ENCODE measurements at places on chromosomes 2 and 18.

DNA sequence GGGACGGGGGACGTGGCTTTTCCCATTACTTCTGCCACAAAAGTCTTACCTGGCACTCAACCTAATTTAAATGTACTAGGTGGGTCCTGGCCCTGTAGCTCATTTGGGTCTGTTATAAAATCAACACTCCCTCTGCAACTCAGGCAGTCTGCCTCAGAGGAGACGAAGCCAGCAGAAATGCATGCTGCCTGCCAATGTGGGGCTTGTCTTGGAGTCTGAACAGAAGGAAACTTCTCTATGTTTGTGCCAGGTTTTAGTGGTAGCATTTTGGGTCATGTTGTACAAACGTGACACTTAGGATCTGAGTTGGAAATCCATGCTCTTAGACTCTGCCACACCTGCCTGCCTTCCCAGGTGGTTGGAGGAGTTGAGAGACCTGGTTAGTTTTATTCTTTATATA is 292.5 kb upstream of the FAM98A start:
- H3K27ac ChIP-seq, result no peak overlapping the region
- H3K4me1 ChIP-seq, result no peaks in the 10 kb centered on the region
- DNase-seq, result no peak
- no peaks in the 10 kb centered on the region for H3K27me3 ChIP-seq

DNA sequence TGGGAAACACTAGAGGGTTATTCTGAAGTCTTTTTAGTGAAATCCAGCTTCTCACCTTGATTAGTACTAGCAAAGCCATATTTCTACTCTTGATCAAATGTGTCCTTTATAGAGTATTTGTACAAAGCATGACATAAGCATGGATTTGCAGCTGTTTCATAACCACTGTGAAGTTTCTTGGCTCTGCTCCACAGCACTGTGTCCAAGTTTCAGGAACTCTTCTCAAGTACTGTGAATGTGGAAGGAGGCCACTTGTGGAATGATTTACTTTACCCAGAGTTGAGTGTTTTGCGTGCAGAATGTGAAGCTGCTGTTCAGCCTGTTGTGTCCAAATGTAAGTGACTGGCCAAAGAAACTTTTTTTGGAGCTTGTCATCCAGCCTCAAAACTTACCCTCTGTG is 16.2 kb upstream of the MAPRE2 start:
- no peaks in the 10 kb centered on the region for H3K36me3 ChIP-seq
- H3K27me3 ChIP-seq, result no peaks in the 10 kb centered on the region
- H3K4me3 ChIP-seq, result no peak overlapping the region
- peak; percentile 86 for DNase-seq
- H3K4me1 ChIP-seq, result peaks cover 10% of the 10 kb centered on the region

DNA sequence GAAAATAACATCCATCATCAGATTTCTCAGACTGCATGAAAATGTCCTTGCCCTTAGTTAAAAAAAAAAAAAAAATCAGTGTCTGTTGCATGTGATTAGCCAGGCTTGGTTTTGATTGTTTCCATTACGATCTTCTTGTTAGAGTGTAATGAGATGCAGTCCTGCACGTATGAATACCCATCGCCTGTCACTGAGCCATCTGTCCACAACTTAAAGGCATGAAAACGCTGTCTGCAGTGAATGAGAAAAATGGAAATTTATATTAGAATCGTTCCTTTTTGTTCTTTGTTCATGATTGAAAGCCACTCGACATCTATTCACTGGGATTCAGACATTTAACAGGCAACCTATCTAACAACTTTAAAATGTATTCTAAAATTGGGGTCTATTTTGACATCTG is 521.7 kb upstream of the SPHKAP start:
- DNase-seq, result no peak
- H3K27ac ChIP-seq, result no peak overlapping the region
- H3K4me1 ChIP-seq, result no peaks in the 10 kb centered on the region
- no peaks in the 10 kb centered on the region for H3K27me3 ChIP-seq
- H3K4me3 ChIP-seq, result no peak overlapping the region

DNA sequence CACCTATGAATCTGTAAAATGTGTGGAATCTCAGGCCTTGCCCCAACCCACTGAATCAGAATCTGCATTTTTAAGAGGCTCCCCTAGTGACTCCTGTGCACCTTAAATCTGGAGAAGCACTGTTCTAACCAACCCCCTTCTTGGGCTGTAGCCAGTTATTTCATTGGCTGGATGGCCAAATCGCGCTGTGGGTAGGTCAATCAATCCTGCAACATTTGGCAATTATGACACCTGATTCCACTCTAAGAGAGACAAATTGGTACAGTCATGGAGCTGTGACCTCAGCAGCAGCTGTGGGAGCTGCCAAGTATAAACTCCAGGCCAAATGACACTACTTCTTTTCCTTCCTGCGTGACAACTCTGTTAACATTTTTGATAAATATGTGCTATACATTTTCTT is 208.7 kb downstream of the CLIP4 start:
- no peak for DNase-seq
- H3K4me3 ChIP-seq, result no peak overlapping the region
- no peaks in the 10 kb centered on the region for H3K27me3 ChIP-seq
- no peaks in the 10 kb centered on the region for H3K36me3 ChIP-seq
- no peaks in the 10 kb centered on the region for H3K4me1 ChIP-seq

- no peaks in the 10 kb centered on the region for H3K4me1 ChIP-seq
- no peaks in the 10 kb centered on the region for H3K27me3 ChIP-seq
- DNase-seq, result no peak
- H3K4me3 ChIP-seq, result no peak overlapping the region
- H3K36me3 ChIP-seq, result no peaks in the 10 kb centered on the region
- H3K27ac ChIP-seq, result no peak overlapping the region
Measured at GRCh38 chr2:123040506-123040905, 984.6 kb upstream of the CNTNAP5 start.

GRCh38 chr2:169771021-169771420 is 27.6 kb upstream of the SSB start:
- H3K4me3 ChIP-seq, result no peak overlapping the region
- DNase-seq, result no peak
- no peak overlapping the region for H3K27ac ChIP-seq

- no peak overlapping the region for H3K27ac ChIP-seq
- no peaks in the 10 kb centered on the region for H3K27me3 ChIP-seq
- H3K36me3 ChIP-seq, result no peaks in the 10 kb centered on the region
- no peak overlapping the region for H3K4me3 ChIP-seq
- peak; percentile 3 for DNase-seq
Measured at GRCh38 chr2:627340-627709, 49.9 kb downstream of the TMEM18 start.

GRCh38 chr18:22110461-22110924 is 58.9 kb upstream of the GATA6 start:
- no peak for DNase-seq
- H3K27me3 ChIP-seq, result no peaks in the 10 kb centered on the region
- H3K36me3 ChIP-seq, result no peaks in the 10 kb centered on the region
- H3K4me3 ChIP-seq, result no peak overlapping the region
- H3K4me1 ChIP-seq, result no peaks in the 10 kb centered on the region
- H3K27ac ChIP-seq, result no peak overlapping the region

DNA sequence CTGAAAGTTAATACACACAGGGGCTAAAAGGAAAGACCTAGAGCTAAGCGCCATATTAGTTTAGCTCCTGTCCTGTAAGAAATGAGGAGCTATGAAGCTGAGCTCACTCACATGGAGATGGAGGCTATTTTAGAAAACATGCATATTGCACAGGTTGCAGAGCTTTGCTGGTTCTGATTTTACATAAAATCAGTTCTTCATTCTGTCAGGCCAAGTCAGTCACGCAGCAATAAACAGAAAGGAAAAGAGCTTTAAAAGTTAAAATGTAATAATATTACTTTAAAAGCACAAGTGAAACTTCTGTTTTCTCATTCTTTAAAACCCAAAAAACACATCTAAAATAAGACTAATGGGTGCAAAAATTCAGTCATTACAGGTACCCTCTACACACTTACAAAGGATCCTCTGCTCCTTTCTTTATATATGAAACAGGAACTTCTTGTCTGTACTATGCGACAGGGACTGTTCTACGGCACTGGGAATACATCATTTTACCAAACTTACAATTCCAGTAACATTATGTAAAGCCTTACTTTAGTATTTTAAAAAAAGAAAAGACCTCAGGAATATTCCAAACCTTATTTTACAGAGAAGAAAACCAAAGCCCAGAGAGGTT is 113.8 kb downstream of the THADA start:
- no peak for DNase-seq
- no peaks in the 10 kb centered on the region for H3K27me3 ChIP-seq
- no peak overlapping the region for H3K4me3 ChIP-seq
- H3K4me1 ChIP-seq, result peaks cover 62% of the 10 kb centered on the region
- no peak overlapping the region for H3K27ac ChIP-seq

GRCh38 chr2:45595721-45596435 is 15.2 kb downstream of the SRBD1 start:
- H3K36me3 ChIP-seq, result no peaks in the 10 kb centered on the region
- H3K27me3 ChIP-seq, result no peaks in the 10 kb centered on the region
- H3K4me1 ChIP-seq, result no peaks in the 10 kb centered on the region
- H3K27ac ChIP-seq, result no peak overlapping the region

DNA sequence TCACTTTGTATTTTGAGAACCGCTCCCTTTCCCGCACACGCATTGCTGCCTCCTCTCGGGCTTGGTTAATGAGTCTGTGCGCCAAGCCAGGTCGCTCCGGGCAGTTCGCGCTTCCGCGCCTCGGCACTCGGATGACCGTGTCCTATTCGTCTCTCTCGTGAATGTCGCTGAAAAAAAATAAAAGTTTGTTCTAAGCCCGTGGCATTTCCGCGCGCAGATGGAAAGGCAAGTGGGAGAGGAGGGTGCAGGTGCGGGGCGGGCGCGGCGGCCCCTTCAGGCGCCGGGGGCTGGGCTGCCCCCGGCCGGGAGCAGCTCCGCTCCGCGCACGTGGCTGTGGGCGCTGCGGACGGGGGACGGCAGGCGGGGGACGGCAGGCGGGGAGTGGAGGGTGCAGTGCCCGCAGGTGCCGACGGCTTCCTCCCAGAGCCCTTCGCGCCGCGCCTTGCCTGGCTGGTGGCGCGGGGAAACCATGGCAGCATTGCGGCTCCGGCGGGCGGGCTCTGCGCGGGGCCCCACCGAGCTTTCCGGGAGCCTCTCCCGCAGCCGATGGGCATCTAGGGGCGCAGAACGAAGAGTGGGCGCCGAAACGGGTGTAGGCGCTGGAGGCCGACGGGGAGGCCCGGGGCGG is 159.6 kb upstream of the SIX2 start:
- H3K4me1 ChIP-seq, result peaks cover 16% of the 10 kb centered on the region
- no peaks in the 10 kb centered on the region for H3K27me3 ChIP-seq
- peak overlapping the region; percentile 82 for H3K27ac ChIP-seq
- H3K36me3 ChIP-seq, result no peaks in the 10 kb centered on the region
- H3K4me3 ChIP-seq, result peak overlapping the region; percentile 33
- no peak for DNase-seq
